NCI-H187 (cell line): ENCODE measurements at places on chromosomes 6 and 20.

DNA sequence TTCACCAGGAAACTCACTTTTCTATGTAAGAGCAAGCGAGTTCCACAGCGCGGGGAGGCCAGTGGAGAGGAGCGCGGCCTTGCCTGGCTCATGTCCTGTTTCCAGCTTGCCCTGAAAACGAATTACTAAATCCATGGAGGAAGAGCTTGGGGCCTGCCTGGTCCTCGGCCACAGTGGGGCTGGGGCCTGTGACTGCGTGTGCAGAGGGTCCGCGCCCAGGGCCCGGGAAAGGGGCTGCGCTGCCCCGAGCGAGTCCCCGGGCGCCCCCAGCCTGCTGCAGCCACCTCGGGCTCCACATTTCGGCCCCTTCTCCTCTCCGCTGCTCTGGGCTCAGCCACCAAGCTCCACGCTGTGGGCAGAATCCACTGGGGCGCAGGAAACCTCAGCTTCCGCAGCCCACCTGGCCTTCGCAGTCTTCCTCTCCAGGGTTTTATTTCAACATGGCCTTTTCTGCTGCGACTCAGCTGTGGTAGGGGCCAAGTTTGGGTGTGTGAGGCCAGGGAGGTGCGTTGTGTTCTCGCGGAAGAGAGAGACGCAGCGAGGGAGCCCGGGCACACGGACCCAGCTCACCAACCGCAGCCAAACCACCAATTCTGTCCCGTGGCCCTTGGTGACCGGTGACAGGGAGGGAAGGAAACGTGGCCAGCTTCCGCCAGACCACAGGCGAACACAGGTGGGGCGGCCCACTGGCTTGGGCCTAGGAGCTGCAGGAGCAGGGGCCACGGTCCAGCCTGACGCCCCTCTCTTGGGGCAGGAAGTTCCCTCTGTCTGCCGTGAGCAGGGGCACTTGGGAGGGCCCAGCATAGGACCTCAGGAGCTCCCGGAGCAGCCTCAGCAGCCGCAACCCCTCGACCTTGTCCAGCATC is 211.4 kb downstream of the ERMARD start:
- DNase-seq, result no peak

- no peak for DNase-seq
Measured at GRCh38 chr20:57244221-57244585, 22.2 kb downstream of the BMP7 start.

DNA sequence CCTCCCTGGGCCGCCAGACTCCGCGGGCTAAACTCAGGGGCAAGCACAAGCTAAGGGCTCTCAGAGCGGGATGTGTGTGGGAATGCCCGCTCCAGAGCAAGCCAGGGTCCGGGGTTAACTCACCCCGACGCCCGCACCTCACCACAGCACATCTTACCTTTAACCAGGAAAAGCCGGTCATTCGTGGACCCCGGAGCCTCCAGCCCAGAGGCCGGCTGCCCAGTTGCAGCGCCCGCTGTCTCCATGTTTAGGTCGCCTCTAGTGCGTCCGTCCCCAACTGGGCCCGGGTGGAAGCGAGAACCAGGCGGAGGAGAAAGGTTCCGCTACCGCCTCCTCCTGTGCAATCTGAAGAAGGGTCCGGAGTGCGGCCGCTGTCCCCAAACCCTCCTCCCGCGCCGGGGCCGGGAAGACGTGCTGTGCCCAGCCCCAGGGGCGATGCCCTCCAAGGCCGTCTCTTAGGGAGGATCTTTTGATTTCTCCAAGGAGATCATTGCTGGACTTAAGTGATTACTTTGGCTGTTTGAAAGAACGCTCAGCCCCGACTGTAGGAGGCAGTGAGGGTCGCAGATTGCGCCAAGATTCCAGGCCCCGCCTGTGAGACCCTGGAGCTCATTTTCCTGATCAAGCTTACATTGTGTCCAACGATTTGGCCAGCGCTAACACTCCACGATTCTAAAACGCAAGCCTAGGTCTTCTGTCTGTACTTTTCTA is at the start of gene TMEM242:
TMEM242 (minus strand) TSS at position 265 of the 711 bp plus-strand sequence; CDS start at position 245, 20 bp downstream.
- DNase-seq, result no peak

GRCh38 chr6:34514593-34515472 is 41.3 kb downstream of the SPDEF start:
- no peak for DNase-seq

- no peak for DNase-seq
Measured at GRCh38 chr6:160979061-160979708, 12.4 kb upstream of the MAP3K4 start.

GRCh38 chr6:169972736-169973135 is 221.3 kb downstream of the ERMARD start:
- DNase-seq, result no peak

GRCh38 chr6:108656836-108657235 is 96.1 kb downstream of the FOXO3 start:
- DNase-seq, result no peak

GRCh38 chr20:39986173-39986904 is 702.7 kb downstream of the MAFB start:
- peak; percentile 2 for DNase-seq

- DNase-seq, result peak; percentile 9
Measured at GRCh38 chr6:147285087-147285855, 81.1 kb downstream of the STXBP5 start.

DNA sequence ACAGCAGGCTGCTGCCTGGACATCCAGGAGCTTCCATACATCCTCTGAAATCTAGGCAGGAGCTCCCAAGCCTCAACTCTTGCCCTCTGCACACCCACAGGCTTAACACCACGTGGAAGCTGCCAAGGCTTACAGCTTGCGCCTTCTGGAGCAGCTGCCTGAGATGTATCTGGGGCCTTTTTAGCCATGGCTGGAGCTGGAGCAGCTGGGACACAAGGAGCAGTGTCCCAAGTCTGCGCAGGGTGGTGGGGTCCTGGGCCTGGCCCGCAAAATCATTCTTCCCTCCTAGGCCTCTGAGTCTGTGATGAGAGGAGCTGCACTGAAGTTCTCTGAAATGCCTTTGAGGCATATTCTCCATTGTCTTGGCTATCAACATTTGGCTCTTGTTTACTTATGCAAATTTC is 255.0 kb downstream of the DLL1 start:
- no peak for DNase-seq

DNA sequence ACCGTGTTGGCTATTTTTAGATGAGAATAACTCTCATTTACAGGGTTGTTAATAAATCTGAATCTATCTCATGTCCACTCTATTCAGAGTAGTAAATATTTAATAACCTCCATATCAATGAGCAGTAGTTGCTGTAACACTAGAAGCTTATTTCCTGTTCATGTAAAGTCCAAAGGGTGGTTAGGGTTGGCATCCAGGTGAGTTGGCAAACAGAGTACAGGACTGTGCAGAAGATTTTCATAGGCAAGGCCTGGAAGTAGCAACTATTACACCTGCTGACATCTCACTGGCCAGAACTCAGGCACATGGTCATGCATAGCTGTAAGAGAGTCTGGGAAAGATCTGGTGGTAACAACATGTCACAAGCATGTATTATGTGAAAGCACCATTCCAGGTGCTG is 147.5 kb downstream of the PHF3 start:
- no peak for DNase-seq

DNA sequence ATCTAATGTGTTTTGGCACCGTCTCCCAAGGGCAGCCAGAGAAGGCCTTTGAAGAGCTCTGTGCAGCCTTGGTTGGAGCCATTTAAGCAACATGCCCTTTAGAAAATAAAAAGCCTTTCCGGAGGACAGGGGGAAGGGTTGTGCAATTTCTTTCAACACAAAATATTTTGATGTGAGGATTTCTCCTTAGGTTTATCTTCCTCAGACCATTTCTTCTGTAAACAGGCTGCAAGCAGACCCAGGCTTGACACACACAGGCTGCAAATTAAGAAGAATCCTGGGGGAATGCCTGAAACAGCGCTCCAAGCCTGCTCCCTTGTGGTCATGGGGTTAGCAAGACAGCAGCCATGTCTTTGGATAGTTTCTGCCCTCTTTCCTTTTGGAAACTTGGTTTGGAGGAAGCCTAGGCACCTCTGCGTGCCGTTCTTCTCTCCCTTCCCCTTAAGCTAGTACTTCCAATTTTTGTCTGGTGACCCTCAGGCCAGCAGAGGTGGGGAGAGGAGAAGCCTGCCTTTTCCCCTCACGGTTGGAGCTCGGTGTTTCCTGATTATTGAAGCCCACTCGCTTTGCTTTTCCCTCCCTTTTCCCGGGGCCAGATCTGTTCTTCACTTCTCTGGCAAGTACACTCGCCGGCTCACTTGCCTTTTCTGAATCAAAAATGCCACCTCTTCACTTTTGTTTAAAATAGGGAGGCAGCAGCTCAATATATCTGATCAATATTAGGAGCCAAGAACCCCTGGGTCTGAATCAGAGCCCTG is 39.6 kb upstream of the NOX3 start:
- no peak for DNase-seq
